ENCODE measurements at places on chromosomes 6 and 20.

DNA sequence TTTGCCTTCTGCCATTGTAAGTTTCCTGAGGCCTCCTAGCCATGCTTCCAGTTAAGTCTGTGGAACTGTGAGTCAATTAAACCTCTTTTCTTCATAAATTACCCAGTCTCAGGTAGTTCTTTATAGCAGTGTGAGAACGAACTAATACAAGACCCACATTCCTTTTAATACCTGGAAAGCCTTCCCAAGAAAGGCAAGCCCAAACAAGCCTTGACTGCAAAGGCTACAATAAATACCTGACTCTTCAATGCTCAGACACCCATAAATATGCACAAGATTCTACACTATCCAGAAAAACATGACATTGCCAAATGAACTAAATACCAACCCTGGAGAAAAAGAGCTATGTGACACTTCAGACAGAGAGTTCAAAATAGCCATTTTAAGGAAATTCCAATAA, 338.8 kb downstream of the HAO1 start:
- no peak for DNase-seq

- DNase-seq, result no peak
These were observed 59.9 kb upstream of the TINAG start for GRCh38 chr6:54248319-54248718.

DNA sequence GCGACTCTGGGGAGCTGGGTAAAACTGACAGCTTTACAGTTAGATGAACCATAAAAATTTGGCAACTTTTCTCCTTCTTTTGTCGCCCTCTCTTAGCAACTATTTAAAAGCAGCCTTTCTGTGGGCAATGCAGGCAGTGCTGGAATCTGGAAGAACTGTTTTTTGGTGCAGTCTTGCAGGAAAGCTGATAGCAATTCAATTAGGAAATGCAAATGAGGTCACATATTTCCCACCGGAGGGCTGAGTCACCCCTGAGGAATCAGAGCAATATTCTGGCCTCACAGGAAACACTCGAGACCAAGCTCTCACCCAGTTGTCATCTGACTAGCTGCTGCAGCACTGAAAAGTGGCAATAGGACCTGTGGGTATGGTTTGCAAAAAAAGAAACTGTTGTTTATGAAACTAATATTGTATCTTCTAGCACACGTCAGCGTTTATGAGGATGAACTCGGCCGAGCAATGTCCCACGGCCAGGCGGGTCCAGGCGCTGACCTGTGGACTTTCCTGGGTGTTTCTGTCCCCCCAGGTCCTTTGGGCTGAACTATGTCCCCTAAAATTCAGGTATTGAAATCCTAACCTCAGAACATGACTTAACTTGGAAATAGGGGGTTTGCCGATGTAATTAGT, 312.3 kb downstream of the TAF4 start:
- no peak for DNase-seq

DNA sequence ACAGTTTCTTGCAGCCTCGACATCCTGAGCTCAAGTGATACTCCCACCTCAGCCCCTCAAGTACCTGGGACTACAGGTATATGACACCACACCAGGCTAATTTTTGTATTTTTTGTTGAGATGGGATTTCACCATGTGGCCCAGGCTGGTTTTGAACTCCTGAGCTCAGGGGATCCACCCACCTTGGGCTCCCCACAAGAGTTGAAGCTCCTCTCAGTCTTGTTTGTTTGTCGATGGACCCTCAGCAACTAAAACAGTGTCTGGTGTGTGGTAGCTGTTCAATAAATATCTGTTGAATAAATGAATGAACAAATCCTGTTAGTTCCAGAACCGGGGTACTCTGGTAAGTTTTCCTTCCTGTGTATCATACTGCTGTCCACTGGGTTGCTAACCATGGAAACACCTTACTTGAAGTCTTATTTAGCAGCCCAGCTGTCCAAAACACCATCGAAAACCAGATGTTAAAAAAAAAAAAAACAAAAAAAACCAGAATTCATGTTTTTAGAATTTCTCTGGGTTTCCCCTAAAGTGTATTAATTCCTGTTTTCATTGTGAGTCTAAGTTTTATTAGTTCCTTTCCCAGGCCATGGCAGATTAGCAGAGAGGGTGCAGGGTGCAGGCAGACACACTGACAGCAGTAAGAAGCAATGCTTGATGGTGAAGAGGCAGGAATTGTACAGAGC, 7.8 kb upstream of the EZR start:
- no peak for DNase-seq

- DNase-seq, result no peak
These were observed 57.7 kb downstream of the ZDHHC14 start for GRCh38 chr6:157438611-157439111.

DNA sequence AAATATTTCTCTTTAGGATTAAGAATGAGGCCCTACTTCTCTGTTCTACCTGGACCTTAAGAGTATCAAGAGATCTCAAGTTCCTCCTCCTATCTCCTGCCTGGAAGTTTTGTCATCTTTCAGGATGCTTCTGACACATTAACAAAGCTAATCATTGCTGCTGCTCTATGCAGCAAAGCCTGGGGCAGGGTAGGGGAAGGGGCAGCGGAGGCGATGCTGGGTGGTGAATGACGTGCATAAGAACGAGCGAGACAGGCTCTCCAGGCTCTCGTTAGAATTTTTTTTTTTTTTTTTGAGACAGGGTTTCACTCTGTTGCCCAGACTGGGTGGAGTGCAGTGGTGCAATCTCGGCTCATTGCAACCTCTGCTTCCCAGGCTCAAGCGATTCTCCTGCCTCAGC, 31.2 kb downstream of the FERMT1 start:
- DNase-seq, result no peak

GRCh38 chr6:122869437-122870024, 80.5 kb downstream of the SMPDL3A start:
- DNase-seq, result peak; percentile 58

GRCh38 chr6:165184192-165184979, 125.0 kb downstream of the C6orf118 start:
- DNase-seq, result no peak

DNA sequence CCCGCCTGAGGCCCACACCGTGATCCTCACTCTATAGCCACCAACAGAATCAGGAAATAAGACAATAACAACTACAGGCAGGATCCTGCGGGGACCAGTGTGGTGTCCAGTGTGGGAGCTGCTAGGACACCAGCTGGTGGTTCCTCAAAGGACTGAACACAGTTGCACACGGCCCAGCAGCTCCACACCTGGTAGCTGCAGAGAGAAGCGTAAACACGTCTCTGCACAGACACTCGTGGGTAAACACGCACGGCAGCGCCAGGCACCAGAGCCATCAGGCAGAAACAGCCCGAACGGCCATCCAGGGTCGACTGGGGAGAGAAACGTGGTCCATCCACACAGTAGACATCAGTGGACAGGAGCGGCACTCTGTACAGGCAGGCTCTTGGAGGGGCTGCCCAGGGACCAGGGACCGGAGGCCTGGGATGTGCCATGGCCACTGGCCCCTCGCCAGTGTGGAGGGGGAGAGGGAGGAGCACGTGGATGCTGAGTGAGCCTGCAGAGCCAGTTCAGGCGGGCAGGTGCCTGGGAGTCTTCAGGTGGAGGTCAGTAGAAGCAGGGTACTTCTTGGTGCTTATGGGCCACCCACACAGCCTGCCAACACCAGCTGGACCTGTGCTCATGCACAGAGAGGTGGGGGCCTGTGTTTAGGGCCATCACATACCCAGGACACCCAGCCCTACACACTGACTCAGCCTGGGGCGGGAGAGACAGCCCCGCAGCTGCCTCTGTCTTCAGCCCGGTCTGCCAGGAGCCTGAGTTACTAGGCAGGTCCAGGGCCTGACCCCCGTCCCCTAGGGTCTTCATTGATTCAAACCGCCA, 7.4 kb upstream of the LAMA5 start:
- no peak for DNase-seq

GRCh38 chr6:162459985-162460384, 267.6 kb downstream of the PRKN start:
- no peak for DNase-seq

DNA sequence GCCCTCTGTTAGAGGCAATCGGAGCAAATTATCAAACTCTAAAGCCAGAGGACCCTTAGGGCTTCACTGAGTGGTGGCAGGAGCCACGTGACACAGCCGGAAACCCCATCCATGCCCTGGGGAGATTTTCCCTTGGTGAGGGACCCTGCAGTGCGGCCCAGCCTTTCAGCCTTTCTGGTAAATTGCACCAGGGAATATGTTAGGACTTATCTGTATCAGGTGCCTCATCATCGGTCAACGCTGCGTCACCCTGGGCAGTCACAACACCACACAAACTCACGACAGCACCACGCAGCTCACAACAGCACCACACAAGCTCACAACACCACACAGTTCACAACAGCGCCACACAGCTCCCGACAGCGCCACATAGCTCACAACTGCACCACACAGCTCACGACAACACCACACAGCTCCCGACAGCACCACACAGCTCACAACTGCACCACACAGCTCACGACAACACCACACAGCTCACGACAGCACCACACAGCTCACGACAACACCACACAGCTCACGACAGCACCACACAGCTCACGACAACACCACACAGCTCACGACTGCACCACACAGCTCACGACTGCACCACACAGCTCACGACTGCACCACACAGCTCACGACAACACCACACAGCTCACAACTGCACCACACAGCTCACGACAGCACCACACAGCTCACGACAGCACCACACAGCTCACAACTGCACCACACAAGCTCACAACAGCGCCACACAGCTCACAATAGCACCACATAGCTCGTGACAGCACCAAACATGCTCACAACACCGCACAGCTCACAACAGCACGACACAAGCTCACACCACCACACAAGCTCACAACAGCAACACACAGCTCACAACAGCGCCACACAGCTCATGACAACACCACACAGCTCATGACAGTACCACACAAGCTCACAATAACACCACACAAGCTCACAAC, 199.0 kb downstream of the DLL1 start:
- no peak for DNase-seq

- DNase-seq, result no peak
These were observed 6.1 kb downstream of the SNX3 start for GRCh38 chr6:108254433-108255410.

DNA sequence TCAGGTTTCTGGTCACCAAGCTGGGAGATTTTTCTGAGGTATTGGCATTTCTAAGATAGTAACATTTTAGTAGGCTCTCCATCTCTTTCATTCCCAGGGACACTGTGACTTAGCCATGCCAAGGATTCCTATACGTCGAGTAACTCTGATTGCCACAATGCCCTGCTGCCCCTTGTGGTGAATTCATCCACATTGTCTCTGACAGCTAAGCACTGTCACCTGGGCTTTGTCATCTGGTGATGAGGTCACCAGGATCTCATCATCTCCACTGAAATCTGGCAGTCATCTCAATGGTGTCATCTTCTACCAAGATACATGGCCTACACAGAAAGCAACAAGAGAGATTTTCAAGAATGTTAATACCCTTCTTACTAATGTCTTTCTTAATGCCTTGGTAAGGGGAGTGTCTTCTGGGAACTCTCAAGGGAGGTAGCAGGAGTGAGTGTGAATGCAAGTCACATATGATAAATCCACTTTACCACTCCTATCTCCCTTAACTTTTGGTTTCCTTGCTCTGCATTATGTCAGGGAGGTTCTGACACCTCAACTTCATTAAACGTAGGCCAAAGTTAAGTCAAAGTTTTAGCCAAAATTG, 246.7 kb downstream of the CD109 start:
- DNase-seq, result no peak

DNA sequence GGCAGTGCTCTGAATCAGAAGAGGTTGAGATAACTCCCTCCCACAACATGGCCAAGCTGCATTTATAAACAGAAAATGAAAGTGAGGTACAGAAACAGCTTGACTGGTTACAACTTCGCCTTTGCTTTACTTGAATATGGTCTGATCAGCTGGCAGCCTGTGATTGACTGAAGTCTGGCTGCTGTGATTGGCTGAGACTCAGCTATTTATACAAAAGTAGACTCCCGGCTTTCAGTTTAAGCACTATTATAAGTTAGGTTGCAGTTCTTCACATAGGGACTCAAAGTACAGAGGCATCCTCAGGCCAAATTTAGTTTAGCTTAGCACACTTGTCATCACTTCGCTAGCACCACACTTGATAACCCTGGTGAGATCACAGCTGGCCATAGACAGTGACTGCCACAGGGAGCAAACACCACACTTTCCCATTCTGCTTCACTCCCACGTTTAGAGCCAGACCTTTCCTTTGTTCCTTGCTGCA, 362.6 kb downstream of the EPM2A start:
- no peak for DNase-seq

DNA sequence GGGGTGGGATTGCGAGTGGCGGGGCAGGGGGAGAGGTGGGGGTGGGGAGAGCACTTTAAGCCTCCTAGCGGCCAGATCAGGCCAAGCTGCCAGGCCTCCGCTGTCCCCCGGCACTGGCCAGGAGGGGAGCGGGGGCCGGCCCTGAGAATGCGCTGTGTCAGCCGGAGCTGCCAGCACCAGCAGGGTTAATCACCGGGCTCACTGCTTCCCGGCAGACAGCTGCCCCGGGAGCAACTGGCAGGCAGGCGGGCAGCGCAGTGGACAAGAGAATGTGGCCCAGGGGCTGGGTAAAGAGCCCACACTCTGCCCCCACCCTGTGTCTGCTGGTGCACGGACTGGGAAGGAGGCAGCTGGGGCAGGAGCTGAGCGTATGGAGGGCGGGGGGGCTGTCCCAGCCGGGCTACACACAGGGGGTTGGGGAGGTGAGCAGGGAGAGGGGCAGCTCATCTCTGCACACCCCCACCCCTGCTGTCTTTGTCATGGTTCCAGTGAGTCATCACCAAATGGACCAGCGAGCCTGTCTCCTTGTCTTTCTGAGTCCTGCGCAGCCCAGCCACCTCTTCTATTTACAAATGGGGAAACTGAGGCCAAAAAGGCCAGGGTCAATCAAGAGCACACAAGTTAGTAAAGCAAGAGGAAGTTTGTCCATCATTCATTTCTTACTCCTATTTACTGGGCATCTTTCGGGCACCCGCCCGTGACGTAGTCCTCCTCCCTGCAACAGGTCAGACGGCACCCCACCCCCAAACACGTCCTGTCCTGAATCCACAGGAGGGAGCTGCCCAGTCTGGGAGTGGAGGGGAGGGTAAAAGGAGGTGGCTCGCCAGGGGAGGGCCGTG, 2.1 kb upstream of the LAMA5 start:
- DNase-seq, result no peak

- no peak for DNase-seq
These were observed 18.3 kb upstream of the HLA-E start for GRCh38 chr6:30470968-30471367.

- DNase-seq, result no peak
These were observed 131.1 kb downstream of the OLIG3 start for GRCh38 chr6:137362878-137363804.

DNA sequence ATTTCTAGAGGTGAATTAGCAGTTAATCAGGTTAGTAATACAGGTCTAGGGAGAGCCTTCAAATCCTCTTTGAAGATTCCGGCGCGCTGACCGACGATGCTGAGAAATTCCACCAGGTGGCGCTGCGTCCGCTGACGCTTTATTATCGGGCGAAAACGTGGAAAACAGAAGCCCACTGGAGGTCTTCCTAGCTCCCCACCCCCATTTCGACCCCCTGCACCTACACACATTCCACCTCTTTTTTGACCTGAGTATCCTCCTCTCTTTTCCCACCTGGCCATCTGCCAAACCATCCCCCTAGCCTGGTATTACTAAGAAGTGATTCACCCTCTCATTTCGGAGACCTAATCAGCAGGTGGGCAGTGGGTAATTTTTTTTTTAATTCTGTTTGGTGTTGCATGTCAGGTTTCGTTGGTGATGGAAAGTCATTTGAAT, 65.4 kb upstream of the RIN2 start:
- no peak for DNase-seq
